ENCODE measurements at places on chromosomes 13 and 19. TPM values are rescaled to one million over a fixed set of nuclear protein-coding genes. Genes with fewer than 3 reads are reported as not detected.
A peak's percentile ranks its signal among the peaks of the same experiment; 100 is the strongest.

DNA sequence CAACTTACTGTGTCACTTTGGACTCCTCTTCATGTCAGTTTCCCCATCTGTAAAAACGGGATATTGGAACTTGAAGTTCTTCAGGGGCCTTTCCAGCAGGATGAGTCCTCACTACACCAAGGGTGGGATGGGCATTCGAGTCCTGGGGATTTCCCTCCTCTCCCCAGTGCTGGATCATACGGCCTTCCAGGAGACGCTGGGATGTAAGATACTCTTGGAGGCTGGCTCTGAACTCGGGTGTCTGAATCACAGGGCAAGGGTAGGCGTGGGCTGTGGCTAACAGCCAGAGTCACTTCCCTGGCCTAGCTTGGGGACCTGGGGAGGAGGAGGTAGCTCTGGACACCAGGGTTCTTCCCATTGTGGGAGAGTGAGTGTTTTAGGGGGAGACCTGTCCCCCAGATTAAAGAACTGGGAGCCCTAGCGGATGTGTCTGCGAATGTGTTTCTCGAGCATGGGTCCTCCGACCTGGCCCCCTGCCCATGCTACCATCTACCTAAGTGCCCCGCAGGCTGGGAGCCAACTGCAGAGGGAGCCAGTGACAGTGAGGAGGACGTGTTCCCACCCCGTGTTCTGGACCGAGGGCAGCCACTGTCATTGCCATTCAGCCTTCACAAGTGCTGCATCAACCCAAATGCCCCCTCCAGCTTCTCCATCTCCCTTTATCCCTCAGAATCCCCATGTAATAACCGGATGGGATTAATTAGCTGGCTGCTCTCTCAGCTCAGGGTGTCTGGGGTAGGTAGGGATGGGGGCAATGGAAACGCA is 2.4 kb upstream of the CYTH2 start:
- H3K4me1 ChIP-seq, result peaks cover 22% of the 10 kb centered on the region
- no peak overlapping the region for H3K4me3 ChIP-seq
- H3K27me3 ChIP-seq, result no peaks in the 10 kb centered on the region
- no peak overlapping the region for H3K27ac ChIP-seq

Gene PSG2
- not detected for total RNA-seq

Gene ADAMTS10
- 86.5 TPM for total RNA-seq

- H3K27me3 ChIP-seq, result no peaks in the 10 kb centered on the region
- no peak overlapping the region for H3K4me3 ChIP-seq
- no peaks in the 10 kb centered on the region for H3K36me3 ChIP-seq
- no peaks in the 10 kb centered on the region for H3K4me1 ChIP-seq
- DNase-seq, result no peak
- no peak overlapping the region for H3K27ac ChIP-seq
Observed at GRCh38 chr13:56687131-56687530, 453.6 kb upstream of the PRR20A start.

GRCh38 chr19:11337080-11337479 is 2.4 kb downstream of the RAB3D start:
- H3K36me3 ChIP-seq, result peaks cover 4% of the 10 kb centered on the region
- no peak for DNase-seq
- no peaks in the 10 kb centered on the region for H3K27me3 ChIP-seq
- H3K4me3 ChIP-seq, result no peak overlapping the region
- peaks cover 11% of the 10 kb centered on the region for H3K4me1 ChIP-seq

Gene ZFR2
- not detected for total RNA-seq

DNA sequence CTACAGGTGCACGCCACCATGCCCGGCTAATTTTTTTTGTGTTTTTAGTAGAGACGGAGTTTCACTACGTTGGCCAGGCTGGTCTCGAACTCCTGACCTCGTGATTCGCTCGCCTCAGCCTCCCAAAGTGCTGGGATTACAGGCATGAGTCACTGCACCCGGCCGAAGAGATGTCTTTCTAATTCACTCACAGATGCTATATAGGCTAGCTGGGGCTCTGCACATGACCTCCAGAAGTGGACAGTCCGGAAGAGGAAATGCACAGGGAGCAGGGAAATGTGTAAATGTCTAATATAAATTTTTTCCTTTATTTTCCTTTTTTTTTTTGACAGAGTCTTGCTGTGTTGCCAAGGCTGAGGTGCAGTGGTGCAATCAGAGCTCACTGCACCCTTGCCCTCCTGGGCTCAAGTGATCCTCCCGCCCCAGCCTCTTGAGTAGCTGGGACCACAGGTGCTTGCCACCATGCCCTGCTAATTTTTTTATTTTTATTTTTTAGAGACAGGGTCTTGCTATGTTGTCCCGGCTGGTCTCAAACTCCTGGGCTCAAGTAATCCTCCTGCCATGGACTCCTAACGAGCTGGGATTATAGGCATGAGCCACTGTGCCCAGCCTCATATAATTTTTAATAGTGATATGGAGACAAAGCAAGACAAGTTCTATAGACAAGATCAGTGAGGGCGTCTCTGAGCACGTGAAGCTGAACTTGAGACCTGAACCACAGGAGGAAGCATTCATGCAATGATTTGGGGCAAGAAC is 8.4 kb downstream of the GIPC1 start:
- H3K36me3 ChIP-seq, result peaks cover 31% of the 10 kb centered on the region
- H3K4me1 ChIP-seq, result no peaks in the 10 kb centered on the region
- H3K27ac ChIP-seq, result no peak overlapping the region
- DNase-seq, result no peak
- H3K4me3 ChIP-seq, result no peak overlapping the region
- no peaks in the 10 kb centered on the region for H3K27me3 ChIP-seq

Gene KRTDAP
- total RNA-seq, result not detected

Gene BRME1
- total RNA-seq, result 3.7 TPM

DNA sequence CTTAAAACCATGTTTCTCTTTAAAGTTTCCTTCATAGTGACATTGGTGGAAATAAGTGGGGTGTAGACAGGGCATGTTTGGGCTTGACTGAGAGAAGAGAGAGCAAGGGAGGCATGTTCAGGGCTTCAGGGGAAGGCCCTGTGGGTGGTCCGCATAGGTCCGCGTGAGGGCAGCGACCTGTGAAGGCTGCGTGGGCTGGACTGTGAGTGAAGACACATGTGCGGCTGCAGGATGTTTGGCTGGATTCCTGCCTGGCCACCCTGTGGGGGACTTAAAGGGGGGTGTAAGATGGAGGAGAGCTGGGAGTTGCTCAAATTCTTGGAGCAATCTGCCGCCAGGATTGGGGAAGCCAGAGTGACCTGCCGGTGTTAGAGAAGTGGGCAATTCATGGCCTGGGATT is 23.8 kb upstream of the KLF12 start:
- DNase-seq, result no peak
- H3K4me3 ChIP-seq, result no peak overlapping the region
- no peaks in the 10 kb centered on the region for H3K36me3 ChIP-seq
- H3K4me1 ChIP-seq, result peaks cover 9% of the 10 kb centered on the region
- H3K27me3 ChIP-seq, result peaks cover 5% of the 10 kb centered on the region
- H3K27ac ChIP-seq, result no peak overlapping the region

- peaks cover 27% of the 10 kb centered on the region for H3K4me1 ChIP-seq
- no peak overlapping the region for H3K27ac ChIP-seq
- H3K4me3 ChIP-seq, result no peak overlapping the region
- peaks cover 1% of the 10 kb centered on the region for H3K36me3 ChIP-seq
- no peaks in the 10 kb centered on the region for H3K27me3 ChIP-seq
- no peak for DNase-seq
Observed at GRCh38 chr13:20873348-20873747, 29.2 kb downstream of the XPO4 start.

- peaks cover 37% of the 10 kb centered on the region for H3K4me1 ChIP-seq
- DNase-seq, result no peak
- peaks cover 3% of the 10 kb centered on the region for H3K36me3 ChIP-seq
- no peak overlapping the region for H3K4me3 ChIP-seq
Observed at GRCh38 chr13:94598281-94598680, 2.3 kb upstream of the TGDS start.

- H3K4me3 ChIP-seq, result no peak overlapping the region
- H3K27me3 ChIP-seq, result no peaks in the 10 kb centered on the region
- H3K27ac ChIP-seq, result peak overlapping the region; percentile 2
- H3K4me1 ChIP-seq, result peaks cover 17% of the 10 kb centered on the region
Observed at GRCh38 chr13:42075517-42075916, 27.1 kb downstream of the DGKH start.

DNA sequence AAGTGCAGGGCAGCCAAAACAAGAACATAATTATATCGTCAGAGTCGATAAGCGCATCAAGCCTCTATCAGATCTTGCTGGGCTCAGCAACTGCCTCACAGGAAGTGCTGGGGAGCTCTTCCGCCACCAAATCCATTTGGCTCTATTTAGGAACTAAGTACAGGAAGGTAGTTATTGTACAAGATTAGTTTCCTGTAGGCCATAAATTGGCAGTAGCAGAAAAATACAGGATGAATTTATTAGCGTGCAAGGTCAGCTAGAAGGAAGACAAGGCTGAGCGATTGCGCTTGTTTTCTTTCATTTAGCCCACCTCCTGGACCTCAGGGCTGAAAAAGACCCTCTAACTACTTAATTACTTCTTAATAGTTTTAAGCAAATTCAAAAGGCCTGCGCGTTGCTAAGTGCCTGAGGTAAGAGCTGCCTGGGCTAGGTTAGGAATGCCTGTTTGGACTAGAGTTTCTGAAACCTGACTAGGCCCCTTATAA is 118.5 kb downstream of the IRS2 start:
- DNase-seq, result no peak
- H3K4me3 ChIP-seq, result no peak overlapping the region
- H3K27ac ChIP-seq, result no peak overlapping the region
- no peaks in the 10 kb centered on the region for H3K36me3 ChIP-seq

DNA sequence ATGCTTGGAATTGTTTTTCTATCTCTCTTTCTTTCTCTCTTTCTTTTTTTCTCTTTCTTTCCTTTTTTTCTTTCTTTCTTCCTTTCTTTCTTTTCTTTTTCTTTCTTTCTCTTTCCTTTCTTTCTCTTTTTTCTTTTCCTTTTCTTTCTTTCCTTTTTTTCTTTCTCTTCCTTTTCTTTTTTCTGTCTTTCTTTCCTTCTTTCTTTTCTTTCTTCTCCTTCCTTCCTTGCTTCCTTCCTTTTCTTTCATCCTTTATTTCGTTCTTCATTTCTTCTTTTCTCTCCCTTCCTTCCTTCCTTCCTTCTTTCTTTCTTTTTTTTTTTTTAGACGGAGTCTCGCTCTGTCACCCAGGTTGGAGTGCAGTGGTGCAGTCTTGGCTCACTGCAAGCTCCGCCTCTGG is 1.9 kb upstream of the MEX3D start:
- peaks cover 16% of the 10 kb centered on the region for H3K4me1 ChIP-seq
- H3K27me3 ChIP-seq, result peaks cover 4% of the 10 kb centered on the region
- peak overlapping the region; percentile 49 for H3K4me3 ChIP-seq
- H3K27ac ChIP-seq, result no peak overlapping the region
- no peak for DNase-seq

- H3K36me3 ChIP-seq, result no peaks in the 10 kb centered on the region
- H3K4me3 ChIP-seq, result no peak overlapping the region
- H3K27me3 ChIP-seq, result peaks cover 7% of the 10 kb centered on the region
- no peaks in the 10 kb centered on the region for H3K4me1 ChIP-seq
- DNase-seq, result no peak
Observed at GRCh38 chr13:41276824-41277223, 13.4 kb upstream of the MTRF1 start.

DNA sequence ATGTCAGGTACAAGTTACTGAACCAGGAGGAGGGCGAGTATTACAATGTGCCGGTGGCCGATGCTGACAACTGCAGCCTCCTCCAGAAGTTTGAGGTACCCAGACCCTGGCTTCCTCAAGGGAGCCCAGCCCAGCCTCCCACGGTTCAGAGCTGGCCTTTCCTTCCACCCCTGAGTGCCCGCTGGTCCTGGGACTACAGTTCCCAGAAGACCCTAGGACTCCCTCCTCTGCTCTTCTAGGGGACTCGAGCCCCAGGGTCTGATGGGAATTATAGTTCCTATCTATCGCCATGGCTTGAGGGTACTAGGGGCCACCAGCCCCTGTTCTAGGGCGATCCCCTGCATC is 11.0 kb downstream of the PRKCG start:
- H3K27ac ChIP-seq, result no peak overlapping the region
- peaks cover 19% of the 10 kb centered on the region for H3K27me3 ChIP-seq
- H3K4me3 ChIP-seq, result no peak overlapping the region
- no peak for DNase-seq
- H3K36me3 ChIP-seq, result no peaks in the 10 kb centered on the region

GRCh38 chr19:3836887-3837286 is 32.0 kb downstream of the ZFR2 start:
- H3K27me3 ChIP-seq, result peaks cover 37% of the 10 kb centered on the region
- H3K27ac ChIP-seq, result no peak overlapping the region
- no peaks in the 10 kb centered on the region for H3K36me3 ChIP-seq
- no peaks in the 10 kb centered on the region for H3K4me1 ChIP-seq
- H3K4me3 ChIP-seq, result no peak overlapping the region

DNA sequence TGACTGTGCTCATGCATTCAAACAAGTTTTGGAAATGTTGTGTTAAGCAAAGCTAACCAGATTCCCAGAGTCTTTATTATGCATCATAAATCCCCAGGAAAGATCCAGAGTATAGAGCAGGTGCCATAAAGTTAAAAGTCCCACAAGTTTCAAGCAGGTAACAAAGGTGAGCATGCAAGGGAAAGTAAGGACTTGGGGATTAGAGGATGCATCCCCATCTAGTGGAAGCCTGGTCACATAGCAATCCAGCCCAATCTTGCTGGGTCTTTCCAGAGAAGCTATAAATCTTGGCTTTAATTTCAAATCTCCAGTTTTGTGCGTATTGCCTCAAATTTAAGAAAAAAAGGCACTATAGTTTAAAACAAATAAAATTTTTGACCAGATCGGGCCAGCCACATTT is 72.7 kb downstream of the ZNF254 start:
- no peaks in the 10 kb centered on the region for H3K4me1 ChIP-seq
- H3K36me3 ChIP-seq, result peaks cover 49% of the 10 kb centered on the region
- no peaks in the 10 kb centered on the region for H3K27me3 ChIP-seq
- DNase-seq, result no peak

GRCh38 chr19:32287811-32288227 is 57.6 kb upstream of the ZNF507 start:
- no peaks in the 10 kb centered on the region for H3K27me3 ChIP-seq
- DNase-seq, result no peak
- H3K4me3 ChIP-seq, result no peak overlapping the region
- H3K4me1 ChIP-seq, result no peaks in the 10 kb centered on the region
- no peaks in the 10 kb centered on the region for H3K36me3 ChIP-seq

DNA sequence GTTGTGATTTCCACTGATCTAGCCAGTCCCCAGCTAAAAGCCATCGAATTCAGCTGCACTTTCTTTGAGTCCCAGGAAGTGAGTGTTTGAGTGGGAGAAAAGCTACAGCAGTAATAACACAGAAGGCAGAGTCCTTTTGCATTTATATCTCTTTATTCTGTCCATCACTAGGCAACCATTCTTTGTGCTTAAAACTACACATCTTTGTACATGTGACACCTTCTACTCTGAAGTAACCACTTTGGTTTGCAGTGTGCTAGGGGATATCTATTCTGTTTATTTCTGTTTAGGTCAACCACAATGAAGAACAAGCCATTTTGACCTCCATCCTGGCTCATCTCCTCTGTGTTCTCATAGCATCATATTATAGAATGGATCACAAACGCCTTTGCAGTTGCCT is 226.0 kb upstream of the SERP2 start:
- no peaks in the 10 kb centered on the region for H3K27me3 ChIP-seq
- H3K4me1 ChIP-seq, result peaks cover under 1% of the 10 kb centered on the region
- no peak overlapping the region for H3K4me3 ChIP-seq
- no peak for DNase-seq
- H3K27ac ChIP-seq, result no peak overlapping the region

- H3K27me3 ChIP-seq, result peaks cover 65% of the 10 kb centered on the region
- no peak overlapping the region for H3K27ac ChIP-seq
Observed at GRCh38 chr19:30228113-30228834, 143.9 kb upstream of the ZNF536 start.

- peaks cover 31% of the 10 kb centered on the region for H3K27me3 ChIP-seq
- no peak overlapping the region for H3K27ac ChIP-seq
- H3K36me3 ChIP-seq, result no peaks in the 10 kb centered on the region
- DNase-seq, result no peak
- H3K4me3 ChIP-seq, result no peak overlapping the region
Observed at GRCh38 chr19:41753936-41754529, 1.3 kb upstream of the CEACAM6 start.
